ENCODE measurements at places on chromosomes 1 and 21.

DNA sequence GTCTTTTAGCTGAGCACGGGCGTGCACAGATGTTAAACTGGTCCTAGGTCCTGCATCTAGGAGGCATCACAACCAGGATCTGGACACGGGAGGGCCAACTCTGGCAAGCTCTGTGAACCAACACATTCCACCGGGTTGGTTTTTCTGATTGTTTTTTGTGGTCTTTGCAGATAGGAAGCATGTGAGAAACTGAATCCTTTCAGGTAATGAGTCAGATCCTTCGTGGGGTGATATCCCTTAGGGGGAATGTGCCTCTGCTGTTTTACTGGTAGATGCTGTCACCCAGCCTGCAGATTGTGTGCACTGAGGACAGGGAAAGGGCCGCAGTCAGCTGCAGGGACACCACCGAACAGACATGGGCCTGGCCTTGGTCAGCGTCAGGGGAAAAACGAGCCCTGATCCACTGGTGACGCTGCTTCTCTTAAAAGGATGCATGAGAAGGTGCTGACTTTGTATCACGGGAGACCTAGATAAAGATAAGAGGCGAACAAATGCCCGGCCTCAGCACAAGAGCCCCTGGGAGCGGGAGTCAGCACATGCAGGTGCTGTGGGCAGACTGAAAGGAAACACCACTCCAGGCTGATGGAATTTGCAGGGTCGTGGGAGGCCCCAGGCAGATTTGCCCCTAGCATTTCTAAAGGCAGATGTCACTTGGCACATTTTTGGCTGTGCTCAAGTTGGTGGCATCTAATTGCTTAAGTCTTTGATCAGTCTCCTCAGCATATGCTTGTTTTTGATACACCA, 51.1 kb downstream of the DOP1B start:
- DNase-seq = no peak

GRCh38 chr1:91769742-91770141, 116.2 kb downstream of the TGFBR3 start:
- DNase-seq = no peak

- DNase-seq = no peak
Observed at GRCh38 chr1:10710489-10710888, 86.0 kb downstream of the CASZ1 start.

- no peak for DNase-seq
Observed at GRCh38 chr21:33008333-33009051, 17.2 kb upstream of the OLIG2 start.

DNA sequence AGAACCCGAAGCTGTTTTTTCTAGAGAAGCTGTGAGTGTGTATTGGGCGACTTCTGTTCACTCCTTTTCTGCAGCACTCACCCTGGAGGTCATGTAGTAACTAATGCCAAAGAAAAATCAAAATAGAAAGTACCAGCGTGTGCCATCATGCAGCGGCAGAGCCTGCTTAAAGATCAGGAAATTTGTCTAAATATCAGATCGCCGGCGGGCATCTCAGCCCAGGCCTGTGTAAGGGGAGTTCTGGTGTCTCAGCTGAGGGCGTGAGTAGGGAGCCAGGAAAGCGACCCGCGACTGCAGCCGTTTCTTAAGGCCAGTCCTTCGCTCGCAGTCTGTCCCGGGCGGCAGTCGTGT, 768 bp downstream of the EDARADD start:
- no peak for DNase-seq

- no peak for DNase-seq
Observed at GRCh38 chr1:2348346-2349325, 42.7 kb downstream of the MORN1 start.

DNA sequence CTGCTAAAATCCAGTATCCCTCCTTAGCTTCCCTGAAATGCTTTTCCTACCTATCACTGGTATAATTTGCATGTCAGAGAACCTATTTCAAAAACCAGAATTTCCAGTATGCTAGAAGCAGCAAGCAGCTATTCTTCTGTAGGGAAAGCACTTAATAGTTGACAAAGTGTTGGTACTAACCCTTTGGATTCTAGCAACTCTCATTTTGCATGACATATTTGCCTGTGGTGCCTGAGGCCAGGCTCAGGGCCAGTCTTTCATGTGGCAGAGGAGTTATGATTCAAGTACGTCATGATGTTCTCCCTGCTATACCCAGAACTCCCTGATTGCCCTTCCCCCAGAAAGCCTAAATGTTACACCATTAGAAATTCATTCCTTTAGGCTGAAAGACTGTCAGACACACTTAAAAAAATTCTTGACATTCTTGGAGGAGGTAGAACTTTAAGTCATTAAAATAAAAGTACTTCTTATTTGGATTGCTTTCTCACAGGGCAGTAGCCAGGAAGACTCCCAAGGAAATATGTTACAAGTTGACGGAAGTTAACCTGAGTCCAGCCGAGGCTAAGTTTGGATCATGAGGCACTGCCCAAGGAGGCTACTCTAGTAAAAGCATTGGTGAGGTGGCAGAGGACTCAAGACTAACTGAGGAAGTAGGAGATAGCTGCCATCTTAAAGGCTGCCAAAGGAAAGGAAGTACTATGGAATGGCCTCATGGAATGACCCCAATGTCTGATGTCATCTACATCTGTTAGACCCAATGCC, 298.4 kb upstream of the SPAG17 start:
- no peak for DNase-seq

DNA sequence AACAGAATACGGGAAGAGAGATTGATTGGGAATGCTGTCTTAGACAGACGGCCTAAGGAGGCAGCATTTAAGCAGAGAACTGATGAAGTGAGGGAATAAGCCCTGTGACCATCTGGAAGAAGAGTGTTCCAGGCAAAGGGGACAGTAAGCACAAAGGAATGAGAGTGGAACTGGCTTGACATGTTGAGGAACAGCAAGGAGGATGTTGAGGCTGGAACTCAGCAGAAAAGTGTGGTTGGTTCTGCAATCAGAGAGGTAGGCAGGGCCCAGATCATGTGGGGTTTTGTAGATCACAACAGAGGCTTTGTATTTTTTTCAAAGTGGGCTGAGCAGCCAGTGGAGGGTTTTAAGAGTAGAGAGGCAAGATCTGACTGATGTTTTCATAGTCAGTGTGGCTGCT, 157.4 kb downstream of the DNM3 start:
- no peak for DNase-seq

DNA sequence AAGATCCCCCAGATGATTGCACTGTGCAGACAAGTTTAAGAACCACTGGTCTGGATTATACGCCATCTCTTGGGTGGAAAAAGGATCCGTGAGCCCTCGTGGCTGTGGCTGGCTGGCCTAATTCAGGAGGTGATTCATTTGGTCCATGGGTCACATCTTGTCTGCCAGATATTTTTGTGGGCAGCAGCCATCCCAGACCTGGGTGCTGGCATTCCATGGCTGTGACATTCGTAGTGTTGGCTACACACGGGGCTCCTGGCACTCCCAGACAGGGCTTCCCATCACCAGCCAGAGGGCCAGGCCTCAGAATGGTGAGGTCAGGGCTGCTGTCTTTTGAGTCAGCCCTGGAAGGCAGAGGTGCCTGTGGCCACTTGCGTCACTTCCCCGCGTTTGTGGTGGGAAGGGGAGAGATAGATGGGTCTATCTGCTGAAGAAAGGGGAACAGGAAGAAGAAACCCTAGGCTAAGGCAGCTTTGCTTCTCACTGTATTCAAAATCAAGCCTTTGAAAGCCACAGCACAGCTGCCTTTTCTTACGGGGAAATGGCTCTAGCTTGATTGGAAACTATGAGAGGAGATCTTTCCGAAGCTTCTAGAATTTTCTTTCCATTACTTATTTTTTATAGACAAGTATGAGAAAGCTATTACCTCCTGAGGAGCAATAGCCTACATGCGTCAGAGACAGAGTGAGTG, 32.4 kb downstream of the EIF2D start:
- no peak for DNase-seq

DNA sequence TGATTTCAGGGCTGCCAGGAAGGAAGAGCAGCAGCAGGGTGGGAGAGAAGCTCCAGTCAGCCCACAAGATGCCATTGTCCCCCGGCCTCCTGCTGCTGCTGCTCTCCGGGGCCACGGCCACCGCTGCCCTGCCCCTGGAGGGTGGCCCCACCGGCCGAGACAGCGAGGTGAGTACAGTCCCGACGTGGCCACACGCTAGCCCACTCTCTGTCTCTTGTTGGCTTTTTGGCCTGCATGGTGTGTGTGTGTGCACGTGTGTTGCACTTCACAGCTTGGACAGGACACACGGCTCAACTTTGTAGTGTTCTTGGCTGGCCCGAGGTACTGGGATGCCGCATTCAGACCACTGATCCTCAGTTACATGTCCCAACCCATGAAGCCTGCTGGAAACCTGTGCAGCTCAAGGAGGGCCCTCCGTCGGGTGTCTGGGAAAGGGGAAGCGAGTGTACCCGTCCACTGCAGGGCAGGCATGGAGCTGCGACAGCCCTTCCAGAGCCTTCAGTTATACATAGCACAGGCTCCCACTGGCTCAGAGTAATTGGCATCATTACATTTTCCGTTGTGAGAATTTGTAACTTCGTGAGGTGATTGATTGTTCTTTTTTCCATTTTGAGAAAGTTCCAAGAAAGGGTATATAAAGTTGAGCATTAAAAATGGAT, 454 bp downstream of the CORT start:
- no peak for DNase-seq

DNA sequence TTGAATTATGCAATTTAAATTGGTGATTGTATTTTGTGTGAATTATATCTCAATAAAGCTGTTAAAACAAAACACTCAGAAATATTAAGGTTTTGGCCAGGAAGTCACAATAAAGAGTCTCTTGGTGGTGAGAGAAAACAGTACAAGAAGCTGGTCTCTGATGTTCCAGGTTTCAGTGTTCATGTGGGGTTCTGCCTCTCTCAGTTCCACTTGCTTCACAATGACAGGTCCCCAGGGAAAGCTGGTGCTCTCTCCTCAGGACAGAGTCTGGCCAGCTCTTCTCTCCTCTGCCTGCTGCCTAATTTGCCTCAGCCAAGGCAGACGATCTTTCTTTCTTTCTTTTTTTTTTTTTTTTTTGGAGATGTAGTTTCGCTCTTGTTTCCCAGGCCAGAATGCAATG, 342.9 kb upstream of the PLXNA2 start:
- no peak for DNase-seq

- no peak for DNase-seq
Observed at GRCh38 chr1:53114581-53115400, 27.6 kb downstream of the SLC1A7 start.

DNA sequence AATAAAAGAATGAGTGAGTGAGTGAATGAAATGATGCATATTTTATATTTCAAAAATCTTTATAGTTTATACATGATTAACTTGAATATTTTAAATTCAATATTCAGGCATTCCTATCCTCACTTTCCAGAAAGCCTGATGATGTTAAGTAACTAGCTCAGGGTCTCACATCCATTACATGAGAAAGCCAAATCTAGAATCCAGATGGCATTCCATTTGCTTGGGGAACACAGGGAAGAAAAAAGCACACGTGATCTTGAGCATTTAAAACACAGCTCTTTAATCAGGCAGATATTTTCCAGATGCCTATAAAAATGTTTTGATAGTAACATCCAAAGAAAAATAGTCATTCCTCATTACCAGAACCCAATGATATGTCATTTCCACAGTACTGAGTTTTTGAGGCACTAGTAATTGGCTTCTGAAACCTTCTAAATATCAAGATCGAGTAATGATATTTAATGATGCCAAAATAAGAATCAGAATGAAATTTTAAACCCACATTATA, 291.9 kb downstream of the DSCAM start:
- no peak for DNase-seq

- no peak for DNase-seq
Observed at GRCh38 chr1:97159342-97159741, 437.8 kb downstream of the PTBP2 start.

DNA sequence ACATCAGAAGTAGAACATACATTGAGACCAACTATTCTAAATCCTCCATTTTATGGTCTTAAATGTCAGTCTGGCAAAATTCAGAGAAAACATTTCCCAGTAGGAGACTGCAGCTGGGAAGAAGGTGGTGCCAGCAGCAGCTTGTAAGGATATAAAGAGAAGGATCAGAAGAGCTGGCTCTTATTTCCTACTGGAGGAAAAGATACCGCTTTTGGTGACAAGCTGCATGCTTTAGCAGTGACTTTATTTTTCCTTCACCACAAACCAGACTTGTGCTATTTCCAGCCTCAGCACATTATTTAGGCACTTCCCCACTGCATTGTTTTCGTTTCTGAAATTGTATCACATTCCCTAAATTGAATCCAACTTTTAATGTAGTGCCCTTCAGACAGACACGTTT, 28.4 kb downstream of the RNF11 start:
- peak; percentile 38 for DNase-seq

DNA sequence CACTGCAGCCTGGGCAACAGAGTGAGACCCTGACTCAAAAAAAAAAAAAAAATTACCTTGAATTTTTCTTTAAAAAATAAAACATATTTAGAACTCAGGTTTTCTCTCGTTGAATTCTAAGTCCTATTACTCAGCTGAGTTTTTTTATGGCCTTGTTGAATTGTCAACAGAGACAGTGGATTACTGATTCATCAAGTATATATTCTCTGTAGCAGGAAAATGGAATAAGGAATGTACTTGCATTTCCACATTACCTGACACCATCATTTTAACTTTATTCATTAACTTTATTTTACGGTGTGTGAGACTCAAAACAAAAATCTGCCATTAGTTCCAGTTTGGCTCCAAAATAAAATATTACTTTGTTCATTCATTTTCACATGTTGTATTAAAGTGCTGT, 53.8 kb upstream of the APP start:
- no peak for DNase-seq

- no peak for DNase-seq
Observed at GRCh38 chr1:31010086-31010989, 55.2 kb downstream of the PUM1 start.

GRCh38 chr1:162530307-162530987, 31.1 kb upstream of the UAP1 start:
- DNase-seq = no peak

- no peak for DNase-seq
Observed at GRCh38 chr1:64675718-64676345, 69.0 kb upstream of the RAVER2 start.

- DNase-seq = no peak
Observed at GRCh38 chr1:6592441-6592840, 10.2 kb downstream of the KLHL21 start.

- no peak for DNase-seq
Observed at GRCh38 chr1:180264595-180264994, 34.5 kb downstream of the LHX4 start.

DNA sequence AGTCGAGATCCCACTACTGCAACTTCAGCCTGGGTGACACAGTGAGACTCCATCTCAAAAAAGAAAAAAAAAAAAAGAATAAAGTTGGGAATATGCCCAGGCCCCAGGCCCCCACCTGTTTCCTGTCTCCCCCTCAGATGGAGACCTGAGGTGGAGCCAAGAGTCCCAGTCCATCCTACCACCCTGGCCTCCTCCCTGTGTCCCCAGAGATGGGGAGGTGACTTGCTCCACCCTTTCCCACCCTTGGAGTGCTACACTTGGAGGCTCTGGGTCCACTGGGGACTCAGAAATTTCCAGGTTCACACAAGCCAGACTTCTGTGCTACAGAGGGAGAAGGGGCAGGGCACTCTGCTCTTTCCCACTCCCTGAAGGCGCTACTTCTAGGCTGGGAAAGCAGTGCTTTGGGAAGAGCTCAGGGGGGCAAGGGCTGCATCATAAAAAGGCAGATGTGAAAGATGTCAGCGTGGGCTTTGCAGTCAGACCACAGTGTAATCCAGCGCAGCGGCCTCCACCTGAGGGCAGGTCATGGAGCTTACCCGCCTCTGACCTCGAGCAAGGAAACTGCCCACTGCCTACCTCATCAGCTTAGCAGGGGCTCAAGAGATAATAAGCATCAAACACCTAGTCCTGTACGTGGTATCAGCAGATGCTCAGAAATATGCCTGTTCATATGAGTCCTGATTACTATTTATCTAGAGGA, 13.4 kb downstream of the TMEM63A start:
- DNase-seq = no peak
